ENCODE measurements at places on chromosomes 2 and 18.

DNA sequence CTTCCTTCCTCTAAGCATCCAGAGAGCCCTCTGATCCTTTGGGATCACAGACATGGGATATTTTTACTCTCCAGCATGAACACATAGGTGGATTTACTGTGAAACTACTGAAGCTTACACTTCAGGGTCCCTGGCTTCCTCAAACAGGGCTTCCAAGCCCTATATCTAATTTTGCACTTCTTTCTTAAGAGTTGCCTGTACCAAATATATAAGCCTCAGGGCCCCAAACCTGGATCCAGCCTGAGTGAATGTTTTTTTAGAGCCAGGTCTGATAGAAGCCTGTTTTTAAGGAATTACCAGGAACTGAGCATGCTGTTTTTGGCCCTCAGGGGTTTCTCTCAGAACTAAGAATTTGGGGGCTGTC lies 13.2 kb upstream of the KCMF1 start:
- DNase-seq: no peak

DNA sequence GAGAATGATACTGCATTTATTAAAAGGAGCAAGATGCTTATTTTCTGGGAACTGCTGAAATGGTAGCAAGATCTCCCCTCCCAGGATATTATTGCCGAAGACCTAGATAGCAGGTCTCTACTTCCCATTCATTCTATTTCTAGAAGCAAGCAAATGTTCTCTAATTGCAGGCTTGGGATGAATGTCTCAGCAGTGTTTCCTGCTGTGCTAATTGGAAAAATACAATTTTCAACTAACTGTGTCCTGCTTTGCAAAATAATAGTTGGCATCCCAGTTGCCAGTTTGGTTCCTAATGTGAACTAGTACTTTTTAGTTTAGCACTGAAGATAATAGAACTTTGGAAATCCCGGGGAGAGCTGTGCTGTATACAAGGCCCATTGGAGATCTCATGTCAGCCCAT lies 26.1 kb downstream of the SLC20A1 start:
- DNase-seq: no peak

DNA sequence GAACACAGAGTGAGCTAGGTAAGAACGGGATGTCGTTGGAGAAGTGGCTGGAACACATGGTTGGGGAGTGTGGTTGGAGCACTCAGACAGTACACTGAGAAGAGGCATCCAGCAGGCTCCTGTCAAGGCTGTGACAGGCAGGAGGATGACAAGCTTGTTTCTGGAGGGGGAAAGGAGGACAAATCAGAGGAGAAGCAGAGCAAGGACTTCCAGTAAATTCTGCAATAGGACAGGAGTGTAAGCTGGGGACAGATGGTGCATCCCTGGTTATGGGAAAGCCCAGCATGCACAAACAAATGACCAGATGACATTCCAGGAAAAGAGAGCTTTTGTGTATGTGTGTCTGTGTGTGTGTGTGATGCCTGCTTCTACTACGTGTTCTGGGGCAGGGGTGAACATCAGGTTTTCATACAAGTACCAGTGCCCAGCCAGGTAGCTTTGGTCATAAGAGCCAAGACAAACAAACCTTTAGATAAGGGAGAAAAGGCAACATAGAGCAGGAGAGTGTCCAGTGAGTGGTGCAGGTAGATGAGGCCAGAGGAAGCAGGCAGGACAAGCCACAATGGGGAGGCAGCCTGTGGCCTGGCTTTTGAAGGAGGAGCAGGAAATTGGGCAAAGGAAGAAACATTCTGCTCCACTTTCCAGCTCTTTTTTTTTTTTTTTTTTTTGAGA lies 32.1 kb upstream of the MAPK4 start:
- no peak for DNase-seq

- peak; percentile 36 for DNase-seq
Measured at GRCh38 chr2:31962757-31963361, 47.9 kb downstream of the MEMO1 start.

GRCh38 chr2:186697536-186697935 lies 3.7 kb downstream of the FAM171B start:
- no peak for DNase-seq

GRCh38 chr18:7666195-7666776 lies 99.2 kb downstream of the PTPRM start:
- no peak for DNase-seq
